Hematopoietic multipotent progenitor cell (in vitro differentiated cells): ENCODE measurements at places on chromosomes 11 and 22.

DNA sequence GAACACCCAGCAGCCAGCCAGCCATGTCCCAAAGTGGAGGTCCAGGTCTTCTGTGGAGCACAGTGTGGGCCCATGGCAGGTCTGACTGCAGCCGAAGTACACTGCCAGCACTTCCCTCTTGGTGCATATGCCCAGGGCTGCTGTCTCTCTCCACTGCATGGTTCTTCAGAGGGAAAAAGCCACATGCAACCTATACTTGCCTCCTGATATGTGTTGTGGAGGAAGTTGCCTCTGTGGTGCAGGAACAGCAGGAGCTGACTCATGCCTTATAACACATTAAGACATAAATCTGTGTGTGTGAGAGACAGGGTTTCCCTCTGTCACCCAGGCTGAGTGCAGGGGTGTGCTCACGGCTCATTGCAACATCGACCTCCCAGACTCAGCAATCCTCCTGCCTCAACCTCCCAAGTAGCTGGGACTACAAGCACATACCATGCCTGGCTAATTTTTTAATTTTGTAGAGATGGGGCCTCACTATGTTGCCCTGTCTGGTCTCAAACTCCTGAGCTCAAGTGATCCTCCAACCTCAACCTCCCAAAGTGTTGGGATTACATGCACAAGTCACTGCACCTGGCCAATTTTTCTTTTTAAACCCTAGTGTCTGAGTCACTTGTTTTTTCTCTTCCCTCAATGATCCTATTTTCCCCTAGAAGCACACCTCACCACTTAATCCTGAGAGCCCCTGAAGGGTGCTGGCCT lies 98.8 kb downstream of the MPPED2 start:
- no peak for DNase-seq

GRCh38 chr22:42287174-42287890 lies 16.9 kb upstream of the TCF20 start:
- no peak for DNase-seq

GRCh38 chr11:76764941-76765665 lies 18.1 kb upstream of the TSKU start:
- DNase-seq: no peak

DNA sequence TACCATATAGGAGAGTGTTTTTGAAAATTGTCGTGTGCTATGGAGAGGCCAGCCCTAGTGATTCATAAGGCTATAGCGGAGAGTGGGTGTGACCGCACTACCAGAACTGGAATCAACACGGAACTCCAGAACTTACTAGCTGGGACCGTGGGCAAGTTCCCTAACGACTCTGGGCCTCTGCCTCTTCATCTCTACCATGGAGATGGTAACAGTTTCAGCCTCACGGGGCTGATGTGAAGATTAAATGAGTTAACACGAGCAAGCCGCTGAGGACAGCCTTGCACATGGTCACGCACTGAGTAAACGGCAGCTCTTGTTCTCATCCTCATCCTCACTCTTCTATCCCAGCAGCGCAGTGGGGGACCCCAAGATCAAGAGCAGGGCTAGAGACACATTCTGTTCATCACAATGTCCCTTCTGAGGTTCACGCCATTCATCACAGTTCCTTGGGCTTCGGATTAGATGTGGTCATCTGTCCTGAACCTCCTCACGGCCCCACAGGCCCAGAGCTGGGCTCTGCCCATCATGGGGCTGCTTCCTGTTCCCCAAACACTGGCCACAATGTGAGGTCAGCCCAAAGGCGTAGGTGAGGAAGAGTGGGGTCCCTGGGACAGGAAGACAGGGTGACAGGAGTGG lies 47.2 kb upstream of the CD5 start:
- no peak for DNase-seq

- no peak for DNase-seq
Measured at GRCh38 chr22:32556159-32556558, 81.5 kb downstream of the FBXO7 start.

DNA sequence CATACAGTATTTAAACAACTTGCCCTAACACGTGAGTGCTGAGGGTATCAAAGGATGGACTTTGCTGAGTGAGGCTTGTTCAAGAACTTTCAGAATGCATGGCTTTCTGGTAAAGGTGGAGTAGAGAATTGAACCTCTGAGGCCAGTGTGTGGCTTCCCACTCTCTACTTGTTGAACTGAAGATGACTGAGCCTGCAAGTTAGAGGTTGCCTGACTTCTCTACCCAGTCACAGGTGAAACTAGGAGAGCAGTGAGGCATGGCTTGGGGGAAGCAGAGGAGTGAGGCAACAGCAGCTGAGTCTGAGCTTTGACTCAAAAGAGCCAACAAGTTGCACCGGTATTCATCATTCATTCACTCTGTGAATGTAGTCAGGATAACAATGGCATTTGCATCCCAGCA lies 256.4 kb upstream of the SESN3 start:
- no peak for DNase-seq

DNA sequence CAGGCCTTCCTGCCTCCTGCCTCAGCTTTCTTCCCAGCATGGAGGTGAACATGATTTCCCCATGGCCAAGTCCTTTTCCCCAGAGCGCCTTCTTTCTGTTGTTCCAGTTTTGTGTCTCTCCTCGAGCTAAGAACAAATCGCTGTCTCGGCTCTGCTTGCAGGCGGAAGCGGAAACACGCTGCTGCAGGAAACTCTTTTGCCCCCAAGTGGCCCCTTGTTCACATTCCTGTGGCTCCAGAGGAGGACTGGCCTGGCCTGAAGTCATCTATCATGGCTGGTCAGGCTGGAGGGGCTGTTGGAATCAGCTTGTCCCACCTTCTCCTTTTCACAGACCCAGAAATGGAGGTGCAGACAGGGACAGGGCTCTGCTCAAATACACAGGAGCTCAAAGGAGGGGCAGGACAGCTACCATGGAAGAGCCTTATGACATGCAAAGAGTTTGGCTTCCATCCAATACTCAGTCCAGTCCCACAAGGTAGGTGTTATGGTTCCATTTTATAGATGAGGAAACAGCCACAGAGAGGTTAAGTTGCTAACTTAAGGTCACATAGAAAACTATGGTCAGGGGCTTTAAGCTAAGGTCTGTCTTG lies 182.2 kb upstream of the SYT13 start:
- no peak for DNase-seq

DNA sequence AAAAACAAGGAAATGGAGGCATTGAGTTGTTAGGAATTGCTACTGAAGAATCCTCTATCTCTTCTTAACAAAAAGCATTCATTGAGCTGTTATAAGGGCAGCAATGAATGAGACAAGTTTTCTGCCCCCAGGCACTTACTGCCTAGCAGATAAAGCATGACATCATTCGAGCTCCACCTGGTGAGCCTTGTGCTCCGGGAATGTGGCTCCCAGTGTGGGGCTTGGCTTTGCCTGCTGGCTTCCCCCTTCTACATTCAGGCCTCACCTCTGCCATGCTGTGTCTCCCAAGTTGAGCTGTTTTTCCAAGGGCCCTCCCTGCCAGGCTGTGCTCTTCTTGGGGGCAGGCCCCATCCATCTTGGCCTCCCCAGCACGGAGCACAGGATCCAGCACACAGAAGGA lies 56.9 kb upstream of the EIF3D start:
- no peak for DNase-seq

DNA sequence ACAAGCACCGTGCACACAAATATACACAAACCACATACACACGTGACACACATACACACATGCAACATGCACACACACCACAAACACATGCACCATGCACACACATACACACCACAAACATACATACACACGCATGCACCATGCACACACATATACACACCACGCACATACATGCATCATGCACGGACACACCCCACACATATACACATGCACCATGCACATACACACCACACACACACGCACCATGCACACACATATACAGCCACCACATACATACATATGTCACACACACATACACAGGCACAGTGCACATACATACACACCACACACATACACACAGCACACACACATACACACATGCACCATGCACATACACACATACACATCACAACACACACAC lies 12.7 kb upstream of the B4GALNT4 start:
- no peak for DNase-seq

GRCh38 chr11:3837793-3838192 lies 3.0 kb downstream of the RHOG start:
- peak; percentile 74 for DNase-seq

DNA sequence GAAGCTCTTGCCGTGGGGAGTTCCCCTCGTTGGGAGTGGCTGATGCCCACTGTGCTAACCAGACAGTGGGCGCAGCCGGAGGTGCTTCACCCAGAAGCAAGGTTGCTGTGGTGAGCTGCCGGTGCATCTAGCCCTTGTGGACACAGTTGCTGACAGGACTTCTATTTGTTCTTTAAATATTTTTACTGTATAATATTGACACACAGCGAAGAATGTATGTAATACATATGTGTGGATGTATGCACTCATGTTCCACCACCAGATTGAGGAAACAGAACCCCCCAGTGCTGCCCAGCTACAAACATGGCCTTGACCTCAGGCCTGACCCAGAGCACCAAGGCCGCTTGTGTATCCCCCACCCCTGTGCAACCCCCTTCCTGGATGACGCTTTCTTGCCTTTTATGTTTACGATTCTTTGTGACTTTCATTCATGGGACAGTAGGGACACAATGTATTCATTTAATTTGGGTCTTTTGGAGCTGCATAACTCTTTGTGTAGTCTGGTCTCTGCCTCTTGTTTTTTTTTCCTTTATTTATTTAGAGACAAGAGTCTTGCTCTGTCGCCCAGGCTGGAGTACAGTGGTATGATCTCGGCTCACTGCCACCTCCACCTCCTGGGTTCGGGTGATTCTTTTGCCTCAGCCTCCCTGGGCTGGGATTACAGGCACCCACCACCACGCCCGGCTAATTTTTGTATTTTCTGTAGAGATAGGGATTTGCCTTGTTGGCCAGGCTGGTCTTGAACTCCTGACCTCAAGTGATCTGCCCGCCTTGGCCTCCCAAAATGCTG lies 132.6 kb downstream of the TBC1D22A start:
- DNase-seq: no peak

GRCh38 chr22:40567106-40567505 lies 69.4 kb downstream of the MRTFA start:
- DNase-seq: no peak

DNA sequence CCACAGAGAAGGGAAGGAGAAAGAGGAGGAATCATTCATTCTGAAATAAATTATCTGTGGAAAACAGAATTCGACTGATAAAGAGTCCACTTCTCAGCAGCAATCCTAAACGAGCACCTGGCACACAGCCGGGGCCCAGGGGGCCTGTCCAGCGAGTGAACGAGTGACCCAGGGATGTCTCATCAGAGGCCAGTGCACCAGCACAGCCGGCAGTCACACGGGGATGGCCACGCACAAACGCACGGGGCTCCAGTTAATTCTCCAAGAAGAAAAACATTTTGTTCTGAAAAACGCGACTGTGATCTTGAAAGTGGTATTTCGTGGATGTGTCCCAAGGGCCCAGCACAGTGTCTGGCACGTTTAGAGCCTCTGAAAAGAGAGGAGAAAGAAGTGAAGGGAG lies 154.6 kb downstream of the BRD1 start:
- no peak for DNase-seq

GRCh38 chr11:100735949-100736675 lies 49.0 kb downstream of the ARHGAP42 start:
- DNase-seq: no peak

DNA sequence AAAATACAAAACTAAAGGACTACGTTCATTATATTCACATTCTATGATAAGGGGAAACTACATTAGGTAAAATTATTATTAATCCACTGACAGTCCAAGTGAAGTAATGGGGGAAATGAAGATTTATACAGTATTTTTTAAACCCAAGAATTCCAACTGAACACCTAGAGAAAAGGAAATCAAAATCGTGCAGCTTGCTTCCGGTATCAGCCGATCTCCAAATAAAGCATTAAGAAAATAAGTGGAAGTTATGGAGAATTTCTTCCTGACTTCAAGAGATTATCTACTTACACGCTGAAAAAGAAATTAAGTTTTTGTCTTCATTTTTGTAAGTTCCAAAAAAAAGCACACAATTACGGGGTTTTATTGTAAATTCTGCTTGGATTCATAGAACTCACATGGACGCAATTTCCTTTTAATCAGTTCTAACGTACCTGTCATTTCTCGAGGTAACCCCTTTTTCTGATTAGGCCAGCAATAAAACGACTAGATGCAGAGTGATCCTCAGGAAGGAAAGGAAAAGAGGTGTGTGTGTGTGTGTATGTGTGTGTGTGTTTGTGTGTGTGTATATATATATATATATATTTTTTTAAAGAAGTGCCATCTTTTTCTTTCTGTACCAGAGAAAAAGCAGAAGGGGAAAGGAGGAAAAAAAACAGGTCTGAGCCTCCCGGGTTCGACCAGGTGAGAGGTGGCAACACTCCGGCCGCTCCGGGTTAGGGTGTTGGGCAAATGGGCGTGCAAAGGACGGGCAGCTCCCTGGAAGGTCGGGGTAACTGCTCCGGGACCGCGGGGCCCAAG lies 1.1 kb downstream of the ZBTB44 start:
- DNase-seq: no peak

DNA sequence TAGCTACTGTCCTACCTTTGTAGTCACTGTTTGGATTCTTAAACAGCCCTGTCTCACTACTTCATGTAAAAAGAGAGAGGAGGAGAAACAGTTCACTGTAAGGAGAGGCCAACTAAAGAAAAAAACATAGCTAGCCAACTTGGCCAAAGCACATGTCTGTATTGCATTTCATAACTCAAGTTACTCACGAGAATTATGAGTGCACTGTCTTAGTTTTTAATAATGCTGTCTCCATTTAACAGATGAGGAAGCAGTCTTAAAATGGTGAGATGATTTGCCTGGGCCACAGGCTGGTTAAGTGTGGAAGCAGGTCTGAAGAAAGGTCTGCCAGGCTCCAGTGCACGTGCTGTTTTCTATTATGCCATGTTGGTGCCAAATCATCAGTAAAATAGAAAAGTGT lies 104.5 kb downstream of the UVRAG start:
- DNase-seq: no peak

GRCh38 chr11:35459489-35459888 lies 40.1 kb upstream of the SLC1A2 start:
- no peak for DNase-seq

DNA sequence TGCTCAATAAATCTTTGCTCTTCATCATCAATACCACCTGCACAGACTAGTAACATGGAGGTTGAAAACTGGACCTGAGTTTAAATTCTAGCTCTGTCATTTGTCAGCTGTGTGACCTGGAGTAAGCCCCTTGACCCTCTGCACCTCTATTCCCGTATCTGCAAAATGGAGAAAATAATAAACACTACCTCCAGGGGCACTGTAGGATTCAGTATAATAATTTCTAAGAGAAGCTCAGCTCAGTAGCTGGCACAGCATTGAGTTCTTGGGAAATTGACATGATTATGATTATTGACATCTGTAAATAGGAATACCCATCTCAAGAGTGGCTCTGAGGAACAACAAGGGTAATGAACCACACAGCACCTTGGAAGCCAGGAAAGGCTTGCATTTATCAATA lies 78.4 kb downstream of the MN1 start:
- no peak for DNase-seq
